Thyroid gland (tissue), 4 donors: ENCODE measurements at places on chromosomes 5 and 9. TPM values are rescaled to one million over a fixed set of nuclear protein-coding genes. Genes with fewer than 3 reads are reported as not detected.

DNA sequence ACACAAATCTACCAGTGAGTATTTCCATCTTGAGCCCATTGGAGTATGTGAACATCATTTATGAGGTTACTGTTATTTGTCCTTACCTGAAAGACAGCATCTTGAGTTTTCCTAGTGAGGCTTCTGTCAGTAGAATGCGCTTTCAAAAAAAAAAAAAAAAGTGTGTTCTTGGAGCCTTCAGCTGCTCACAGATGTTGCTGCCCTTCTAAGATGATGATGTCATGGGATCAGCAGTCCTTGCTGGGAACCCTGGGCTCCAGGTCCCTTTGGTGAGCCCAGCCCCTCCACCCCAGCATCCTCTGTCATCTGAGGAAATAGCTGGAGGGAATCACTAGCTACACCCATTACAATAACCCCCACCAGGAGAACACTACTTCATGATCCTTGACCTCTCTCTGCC, 83.3 kb downstream of the ATPSCKMT start:
- DNase-seq: no peak

GRCh38 chr9:105959531-105959930, 265.2 kb downstream of the TMEM38B start:
- DNase-seq: no peak

Gene GM2A
- 17.0 TPM for total RNA-seq

- DNase-seq: no peak
Measured at GRCh38 chr9:35579130-35579529, 25.9 kb upstream of the TESK1 start.

Gene OTULINL
- total RNA-seq: 6.0 TPM

Gene KCNV2
- not detected for total RNA-seq

DNA sequence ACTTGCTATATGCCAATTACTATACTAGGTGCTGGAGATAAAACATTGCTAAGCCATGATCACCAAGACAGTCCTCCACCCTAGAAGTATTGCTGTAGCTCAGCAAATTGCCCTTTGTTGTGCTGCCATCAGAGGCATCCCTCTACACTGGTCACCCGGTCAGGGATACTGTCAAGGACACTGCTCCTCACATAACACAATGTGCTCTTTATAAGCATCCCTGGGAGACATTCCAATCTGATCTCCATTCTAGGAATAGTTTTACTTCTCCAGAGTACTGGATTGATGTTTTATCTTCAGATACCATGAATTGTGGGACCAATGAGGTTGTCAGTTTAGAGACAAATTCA, 10.4 kb upstream of the DNAJA1 start:
- no peak for DNase-seq

Gene TERT
- not detected for total RNA-seq

GRCh38 chr9:132923346-132923902, 21.0 kb downstream of the TSC1 start:
- no peak for DNase-seq

GRCh38 chr9:107039542-107039941, 176.6 kb downstream of the ZNF462 start:
- no peak for DNase-seq

Gene MYMK
- not detected for total RNA-seq

- DNase-seq: peak; percentile 90
Measured at GRCh38 chr9:113340011-113340699, at the start of gene WDR31. Gene WDR31 (minus strand): TSS chr9:113340275. CDS start chr9:113332022, 8,253 bp downstream.

GRCh38 chr9:33903157-33903780, 86.3 kb downstream of the UBE2R2 start:
- DNase-seq: no peak

DNA sequence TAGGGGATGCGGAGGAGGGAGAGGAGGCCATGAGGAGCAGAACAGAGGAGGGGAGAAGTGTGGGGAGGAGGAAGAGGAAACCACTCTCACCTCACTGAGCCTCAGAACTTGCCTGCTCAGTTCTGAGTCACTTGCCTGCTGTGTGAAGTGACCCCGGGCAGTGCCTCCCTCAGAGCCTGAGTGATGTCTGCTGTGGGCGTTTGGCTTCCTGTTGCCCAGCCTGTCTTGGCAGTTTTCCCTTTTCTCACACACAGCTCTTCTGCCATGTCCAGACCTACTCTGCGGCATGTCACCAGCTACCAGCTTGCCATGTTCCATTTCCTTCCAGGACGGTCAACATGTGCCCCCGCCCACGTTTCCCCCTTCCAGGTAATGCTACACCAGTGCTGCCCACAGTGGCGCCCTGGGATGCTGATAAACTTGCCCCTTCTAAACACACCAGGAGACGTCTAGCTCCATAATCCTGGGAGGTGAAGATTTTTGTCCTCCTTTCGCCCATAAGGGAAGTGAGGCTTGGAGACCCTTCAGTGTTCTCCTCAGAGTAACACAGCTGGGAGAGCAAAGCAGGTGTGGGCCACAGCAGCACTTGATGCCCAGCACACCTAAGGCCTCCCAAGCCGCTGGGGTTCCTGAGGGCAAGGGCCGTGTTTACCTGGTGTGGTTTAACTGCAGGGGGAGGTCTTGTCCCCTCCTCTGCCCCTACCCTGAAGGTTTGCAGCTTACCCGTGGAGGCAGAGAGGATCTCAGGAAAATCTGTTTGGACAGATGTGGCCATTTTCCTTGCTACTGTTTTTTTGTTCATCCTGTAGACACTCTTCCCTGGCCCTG, 63.8 kb upstream of the RNF130 start:
- DNase-seq: no peak

DNA sequence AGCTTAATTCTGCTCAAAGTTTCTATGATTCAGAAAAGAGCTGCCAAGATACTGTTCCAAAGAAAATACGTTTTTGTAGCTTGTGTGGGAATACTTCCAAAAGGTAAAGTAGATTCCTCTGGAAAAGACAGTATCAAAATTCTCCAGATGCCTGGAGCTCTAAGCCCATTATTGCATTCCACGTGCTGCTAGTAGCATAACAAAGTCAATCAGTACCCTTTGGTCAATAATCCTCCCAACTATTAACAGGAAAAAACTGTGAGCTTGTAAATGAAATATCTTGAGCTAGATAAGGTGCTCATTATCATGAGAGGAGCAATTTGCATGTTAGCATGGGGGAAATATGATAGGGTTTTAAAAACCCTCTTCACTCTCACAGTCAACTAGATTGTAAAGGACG, 229.5 kb upstream of the TYRP1 start:
- DNase-seq: no peak

Gene MYOZ3
- total RNA-seq: 0.29 TPM

- DNase-seq: no peak
Measured at GRCh38 chr9:113992994-113993393, 85.1 kb downstream of the AMBP start.

Gene PPP3R2
- total RNA-seq: 0.27 TPM

DNA sequence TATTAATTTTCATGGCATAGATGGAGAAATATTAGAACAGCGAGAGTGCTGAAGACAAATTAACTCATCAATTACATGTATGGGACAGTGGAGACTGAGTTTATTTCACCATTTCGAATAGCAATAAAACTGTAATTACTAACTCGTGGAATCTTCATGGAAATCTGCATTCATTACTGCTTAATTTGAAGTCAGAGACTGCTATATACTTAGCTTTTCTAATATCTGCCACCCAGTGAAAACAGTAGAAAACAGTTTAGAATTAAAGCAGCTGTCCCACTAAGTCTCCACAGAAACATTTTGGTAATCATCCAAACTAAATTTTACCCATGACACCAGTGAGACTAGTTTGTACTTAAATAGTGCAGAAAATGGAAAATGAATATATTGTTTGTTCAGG, 56.8 kb downstream of the IZUMO3 start:
- no peak for DNase-seq

- DNase-seq: no peak
Measured at GRCh38 chr9:97563458-97564135, 62.1 kb downstream of the TMOD1 start.

Gene SHISAL2B
- total RNA-seq: not detected

- DNase-seq: no peak
Measured at GRCh38 chr9:7342229-7342628, 457.3 kb downstream of the DMAC1 start.

DNA sequence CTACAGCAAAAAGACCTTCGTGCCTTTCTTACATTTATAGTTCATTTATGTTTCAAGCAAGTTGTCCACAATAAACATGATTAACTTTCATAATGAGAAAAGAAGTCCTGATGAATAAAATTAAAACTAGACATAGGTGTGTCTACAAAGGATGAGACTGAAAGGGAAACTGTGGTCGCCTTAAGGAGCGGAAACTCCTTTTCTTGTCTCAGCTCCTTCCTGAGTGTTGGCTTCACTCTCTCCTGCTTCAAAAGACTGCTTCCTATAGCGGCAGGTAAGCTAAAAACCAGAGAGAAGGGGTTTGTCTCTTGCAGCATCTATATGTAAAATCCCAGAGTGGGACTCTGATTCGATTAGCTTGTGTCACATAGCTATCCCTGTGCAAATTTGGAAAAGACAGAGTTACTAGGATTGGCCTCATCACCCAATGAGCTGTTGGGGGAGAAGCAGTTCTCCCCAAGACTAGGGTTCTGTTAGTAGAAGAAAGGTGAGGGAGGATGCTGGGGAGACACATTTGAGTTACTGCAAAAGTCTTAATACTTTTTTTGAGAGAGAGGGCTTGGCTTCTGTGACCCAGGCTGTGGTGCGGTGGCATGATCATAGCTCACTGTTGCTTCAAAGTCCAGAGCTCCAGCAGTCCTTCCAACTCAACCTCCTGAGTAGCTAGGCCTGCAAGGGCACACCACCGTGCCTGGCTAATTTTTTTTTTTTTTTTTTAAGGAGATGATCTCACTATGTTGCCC, 16.8 kb upstream of the CTSL start:
- no peak for DNase-seq

Gene FOXD4L4
- 0.33 TPM for total RNA-seq

Gene GABRA6
- total RNA-seq: not detected

Gene PCDHB13
- 4.0 TPM for total RNA-seq

Gene STK32A
- 2.5 TPM for total RNA-seq

DNA sequence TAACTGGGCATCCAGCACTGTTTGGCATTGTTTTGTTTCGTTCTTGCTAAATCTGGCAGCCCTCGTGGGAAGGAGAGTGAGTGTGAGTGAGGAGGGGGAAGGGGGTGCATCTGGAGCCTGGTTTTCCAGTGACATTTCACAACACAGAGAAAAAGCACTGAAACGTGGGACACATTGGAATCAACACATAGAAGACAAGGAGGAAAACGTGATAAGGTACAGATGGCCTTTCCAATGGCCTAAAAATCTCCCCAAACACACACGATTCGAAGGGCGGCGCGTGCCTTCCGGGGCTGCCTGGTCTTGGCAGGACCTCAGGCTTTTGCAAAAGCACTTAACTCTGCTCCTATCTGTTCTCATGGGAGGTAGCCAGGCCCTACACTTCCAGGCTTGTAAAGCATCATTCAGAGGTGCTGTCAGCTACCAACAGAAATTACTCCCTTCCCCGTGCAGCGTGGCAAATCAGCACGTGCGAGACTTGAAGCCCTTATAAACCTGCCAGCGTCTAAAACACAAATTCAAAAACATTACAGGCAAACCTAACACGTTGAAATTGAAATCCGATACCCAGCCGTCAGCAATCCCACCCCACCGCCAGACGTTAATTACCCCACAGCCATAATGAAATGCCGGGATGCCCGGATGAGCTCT, 129.4 kb downstream of the OLFM1 start:
- DNase-seq: no peak

Gene SOX30
- total RNA-seq: 0.27 TPM

DNA sequence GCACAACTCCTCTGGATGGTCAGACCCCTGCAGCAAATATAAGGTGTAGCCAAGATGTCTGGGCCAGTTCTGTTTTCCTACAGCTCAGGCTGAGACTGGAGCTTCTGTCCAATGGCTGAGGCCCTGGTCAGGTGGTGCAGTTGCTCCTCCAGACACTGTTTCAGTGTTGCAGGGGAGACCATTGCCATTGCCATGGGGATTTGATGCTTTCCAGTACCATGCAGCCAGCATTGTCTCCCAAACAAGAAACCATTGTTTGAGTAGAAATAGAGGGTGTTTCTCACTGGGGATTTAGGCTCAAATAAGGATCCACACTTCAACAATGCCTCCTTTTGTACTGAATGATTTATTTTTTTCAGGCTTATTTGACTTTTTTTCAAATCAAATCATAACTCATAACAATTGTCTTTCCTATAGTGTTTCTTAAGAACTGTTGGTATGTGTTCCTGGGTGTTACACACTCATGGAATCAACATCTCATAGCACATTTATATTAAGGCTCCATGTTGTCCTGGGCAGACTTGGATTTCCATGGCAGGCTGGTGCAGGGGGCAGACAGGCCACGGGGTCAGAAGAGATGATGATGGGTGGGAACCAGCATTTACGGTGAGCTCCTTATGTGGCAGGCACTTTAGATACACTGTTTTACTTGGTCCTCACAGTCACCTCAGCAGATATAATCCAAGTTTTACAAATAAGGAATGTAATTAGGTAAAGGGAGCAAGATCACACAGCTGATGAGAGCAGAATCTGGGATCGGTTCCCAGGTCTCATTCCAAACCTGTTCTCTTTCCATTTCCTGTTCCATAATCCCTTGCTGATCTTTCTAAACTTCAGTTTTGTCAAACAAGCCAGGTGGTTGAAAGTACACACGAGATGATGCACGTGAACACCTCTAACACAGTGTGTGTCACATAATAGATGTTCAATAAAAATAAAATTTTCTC, 95.9 kb upstream of the GNAQ start:
- DNase-seq: no peak

Gene CD74
- 508 TPM for total RNA-seq

GRCh38 chr5:181188700-181189362, 16.2 kb downstream of the TRIM7 start:
- peak; percentile 67 for DNase-seq

- no peak for DNase-seq
Measured at GRCh38 chr5:125554355-125554754, 807.9 kb upstream of the ZNF608 start.

Gene RCL1
- 19.7 TPM for total RNA-seq

Gene SLC45A2
- not detected for total RNA-seq

DNA sequence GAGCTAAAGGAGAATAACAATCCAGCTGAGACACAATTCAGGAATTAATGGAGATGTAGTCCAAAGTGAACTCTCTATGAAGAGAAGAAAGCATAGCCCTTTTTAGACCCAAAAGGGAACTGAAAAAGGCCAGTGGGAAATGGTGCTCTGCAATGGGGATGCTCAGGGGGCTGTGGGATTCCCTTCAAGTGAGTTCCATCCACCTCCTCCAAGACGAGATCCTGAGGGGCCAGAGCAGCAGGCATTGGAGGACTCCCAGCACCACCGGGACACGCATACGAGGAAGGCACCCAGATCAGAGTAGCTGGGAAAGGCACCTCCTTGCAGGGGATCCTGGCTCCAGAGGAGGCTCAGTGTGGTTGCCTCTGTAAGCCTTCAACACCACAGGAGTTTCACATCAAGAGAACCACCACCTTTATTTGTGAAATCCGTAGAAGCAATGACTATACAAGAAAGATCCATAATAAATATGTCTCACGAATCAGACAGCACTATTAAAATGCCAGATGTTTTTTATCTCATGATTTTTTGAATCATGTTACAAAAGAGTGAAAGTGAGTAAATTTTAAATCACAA, 288.2 kb downstream of the MED10 start:
- DNase-seq: no peak

DNA sequence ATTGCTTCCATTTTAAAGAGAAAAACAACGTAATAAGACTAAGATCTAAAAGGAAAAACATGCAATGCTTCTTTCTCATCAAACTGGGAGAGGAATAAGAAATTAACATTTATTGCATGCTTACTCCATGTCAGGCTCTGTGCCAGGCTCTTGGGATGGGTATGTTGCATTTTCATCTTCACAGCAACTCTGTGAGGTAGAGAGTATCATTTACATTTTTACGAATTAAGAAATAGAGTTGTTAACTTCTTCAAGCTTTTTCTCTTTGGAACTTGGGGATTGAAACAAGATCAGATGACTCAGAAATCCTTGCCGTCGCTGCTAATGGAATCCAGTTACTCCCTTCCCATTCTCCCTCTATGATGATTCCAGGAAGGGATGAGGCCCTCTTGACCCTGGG, 39.5 kb downstream of the PDE8B start:
- no peak for DNase-seq
